ENCODE measurements at places on chromosomes 3 and 15.

DNA sequence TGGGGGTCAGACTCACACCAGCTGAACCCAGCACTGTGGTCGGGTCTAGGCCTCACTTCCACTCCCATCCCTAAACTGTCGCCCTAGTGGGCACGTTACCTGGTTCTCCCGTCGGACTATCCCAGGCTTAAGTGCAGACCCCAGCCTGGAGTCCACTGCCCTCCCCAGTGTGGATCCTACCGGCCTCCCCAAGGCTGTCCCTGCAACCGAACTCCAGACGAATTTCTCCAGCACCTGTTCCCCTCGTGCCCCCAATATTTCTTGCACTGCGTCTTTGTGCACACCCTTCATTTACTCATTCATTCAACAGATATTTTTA, 26.5 kb downstream of the SLC41A3 start:
- no peak for DNase-seq

DNA sequence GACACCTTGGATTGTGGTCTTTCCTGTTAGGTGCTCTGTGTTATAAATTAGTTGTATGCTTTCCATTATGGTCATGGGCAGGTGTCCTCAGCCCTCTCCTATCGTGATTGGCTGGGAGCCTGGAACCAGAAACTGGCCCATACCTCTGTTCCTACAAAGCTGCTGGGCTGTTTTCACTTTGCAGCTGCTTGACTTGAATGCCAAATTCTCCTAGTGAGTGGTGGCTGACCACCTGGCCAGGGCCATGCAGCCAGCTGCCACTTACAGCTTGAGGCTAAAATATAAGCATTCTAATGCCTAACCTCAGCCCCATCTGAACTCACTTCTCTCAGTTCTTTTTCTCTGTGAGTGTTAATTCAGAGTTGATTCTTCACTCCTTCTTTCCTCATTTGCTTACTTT, 239.3 kb upstream of the GBE1 start:
- no peak for DNase-seq

GRCh38 chr15:43104426-43104825, 1.4 kb downstream of the UBR1 start:
- no peak for DNase-seq

GRCh38 chr3:184380185-184380626, 352 bp downstream of the CHRD start:
- peak; percentile 36 for DNase-seq

DNA sequence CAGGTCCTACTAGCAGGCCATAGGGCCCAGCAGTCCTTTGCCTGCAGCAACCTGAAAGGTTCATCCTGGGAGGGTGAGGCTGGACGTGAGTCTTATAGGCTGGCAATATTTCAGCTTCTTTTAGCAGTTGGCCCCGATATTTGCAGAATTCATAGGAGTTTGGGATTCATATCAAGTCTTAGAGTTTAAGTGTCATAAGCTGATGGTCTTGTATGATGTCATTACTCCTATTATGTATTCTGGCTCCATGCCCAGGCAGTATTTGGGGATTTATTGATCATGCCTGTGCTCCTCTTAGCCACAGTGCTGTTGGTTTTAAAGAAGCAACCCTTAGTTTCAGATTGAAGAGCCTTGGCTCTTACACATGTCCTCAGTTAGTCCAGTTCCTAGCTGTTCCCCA, 41.3 kb upstream of the POLR2M start:
- no peak for DNase-seq

DNA sequence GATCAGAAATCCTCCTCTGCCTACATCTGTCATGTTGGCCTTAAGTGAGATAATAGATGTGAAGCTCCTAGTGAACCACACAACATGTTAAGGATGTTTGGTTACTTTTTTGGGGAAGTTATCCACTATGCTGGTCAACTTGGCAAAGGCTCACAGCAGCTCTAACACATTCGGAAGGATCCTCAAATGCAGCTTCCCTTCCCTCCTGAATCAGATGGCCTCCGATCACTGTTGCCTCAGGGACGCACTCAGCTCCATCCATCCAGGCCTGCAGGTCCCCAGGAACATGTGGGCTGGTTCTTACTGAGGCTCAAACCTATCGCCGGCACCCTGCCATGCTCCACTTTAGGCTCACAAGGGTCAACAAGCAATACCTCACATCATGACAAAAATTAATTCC, 67.9 kb downstream of the CORO2B start:
- DNase-seq: no peak

DNA sequence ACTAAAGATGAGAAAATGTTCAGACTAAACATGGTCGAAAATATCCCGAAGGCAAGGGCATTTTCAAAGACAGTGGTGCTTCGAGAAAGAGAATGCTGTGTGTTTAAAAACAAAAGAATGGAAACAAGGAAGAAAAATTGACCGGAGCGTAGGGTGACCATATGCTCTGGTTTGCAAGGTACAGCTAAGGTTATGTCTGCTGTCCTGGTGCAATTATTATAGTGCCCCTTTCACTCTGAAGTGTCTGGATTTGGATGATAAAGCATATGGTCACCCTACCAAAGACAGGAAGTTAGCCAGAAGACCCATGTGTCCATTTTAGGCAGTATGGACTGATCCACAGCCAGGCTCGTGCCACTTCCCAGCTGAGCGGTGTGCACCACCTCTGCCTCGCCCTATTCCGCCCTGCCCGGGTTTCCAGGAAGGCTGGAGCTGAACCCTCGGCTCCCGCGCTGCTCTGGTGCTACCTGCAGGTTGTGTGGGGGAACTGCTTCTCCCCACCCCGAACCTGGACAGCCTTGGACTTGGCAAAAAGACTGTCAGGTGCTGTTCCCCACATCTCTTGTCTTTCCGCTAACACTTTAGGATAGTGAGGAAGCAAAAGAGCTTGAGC, 25.2 kb downstream of the GOLGA6D start:
- peak; percentile 20 for DNase-seq

GRCh38 chr15:67836955-67837354, 2.9 kb downstream of the RNU6-1 start:
- DNase-seq: no peak

Measured in fibroblast of skin of right biceps (primary cell).